Anterior cingulate cortex (tissue), 58 donors: ENCODE measurements at places on chromosomes 3 and 15.

GRCh38 chr3:141875893-141876380, 506 bp upstream of the ATP1B3 start:
- DNase-seq: peak; percentile 78

DNA sequence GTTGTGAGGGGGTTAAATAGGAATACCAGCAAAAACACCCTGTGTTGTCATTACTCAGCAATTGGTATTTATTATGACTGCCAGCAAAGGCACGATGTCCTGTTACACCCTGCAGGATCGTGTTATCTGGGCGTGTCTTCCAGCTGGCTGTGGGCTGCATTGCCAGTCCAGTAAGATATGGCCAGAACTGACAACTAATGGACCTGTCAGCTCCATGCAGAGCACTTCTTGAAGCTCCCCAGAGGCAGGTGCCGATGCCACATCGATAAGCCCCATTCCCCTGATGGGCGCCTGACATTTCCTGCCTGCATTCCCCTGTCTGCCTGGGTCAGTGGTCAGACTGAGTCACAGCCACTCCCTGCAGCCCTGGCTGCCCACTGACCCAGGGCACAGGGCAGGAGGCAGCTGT, 79.7 kb upstream of the RASGRF1 start:
- no peak for DNase-seq

DNA sequence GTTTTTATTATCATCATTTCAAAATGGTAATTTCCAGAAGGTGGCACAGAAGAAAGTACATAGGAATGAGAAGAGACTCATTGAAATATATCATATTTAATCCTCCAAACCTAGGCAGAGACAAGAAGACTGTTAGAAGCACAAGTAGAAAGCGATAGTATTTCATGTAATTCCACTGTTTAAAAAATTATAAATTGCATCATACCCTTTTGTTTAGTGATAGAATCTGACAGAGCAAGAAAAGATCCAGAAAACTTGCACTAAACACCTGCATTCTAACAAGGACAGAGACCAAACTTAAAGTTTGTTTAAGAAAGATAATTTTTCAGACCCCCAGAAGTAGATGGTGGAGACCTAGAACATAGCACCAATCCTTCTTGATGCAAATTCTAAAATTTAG, 56.9 kb upstream of the CD96 start:
- no peak for DNase-seq

DNA sequence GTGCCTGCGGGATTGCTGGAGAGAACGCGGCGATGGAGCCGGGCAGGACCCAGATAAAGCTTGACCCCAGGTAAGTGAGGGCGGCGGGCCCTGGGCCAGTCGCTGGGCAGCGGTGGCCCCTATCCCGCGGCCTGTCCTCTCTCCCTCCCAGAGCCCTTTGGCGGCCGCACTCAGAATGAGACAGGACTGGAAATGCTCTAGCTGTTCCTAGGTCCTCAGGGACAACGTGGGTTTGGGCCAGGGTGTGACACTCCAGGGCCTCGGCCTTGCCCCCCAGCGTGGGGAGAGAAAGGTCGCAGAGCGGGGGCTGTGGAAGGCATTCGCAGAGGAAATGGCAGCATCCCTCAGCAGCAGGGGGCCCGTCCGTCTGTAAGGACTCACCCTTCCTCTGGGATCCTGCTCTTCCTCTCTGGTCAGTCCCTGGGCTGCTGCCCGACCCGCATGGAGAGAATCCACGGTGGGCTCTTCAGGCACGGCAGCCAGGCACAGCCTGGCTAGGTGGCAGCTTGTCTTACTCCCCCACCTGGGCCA, 412 bp downstream of the SLC51A start:
- DNase-seq: no peak

DNA sequence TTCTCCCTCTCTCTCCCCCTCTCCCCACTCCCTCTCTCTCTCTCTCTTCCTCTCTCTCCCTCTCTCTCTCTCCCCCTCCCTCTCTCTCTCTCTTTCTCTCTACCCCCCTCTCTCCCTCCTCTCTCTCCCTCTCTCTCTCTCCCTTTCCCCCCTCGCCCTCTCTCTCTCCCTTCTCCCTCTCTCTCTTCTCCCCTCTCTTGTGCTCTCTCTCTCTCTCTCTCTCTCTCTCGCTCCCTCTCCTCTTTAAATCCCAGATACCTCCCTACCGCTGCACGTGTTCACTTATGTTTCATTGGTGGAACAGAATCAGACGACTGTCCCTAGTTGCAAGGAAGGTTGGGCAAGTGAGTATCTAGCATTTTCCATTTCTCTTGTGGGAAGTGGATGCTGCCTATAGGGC, 166.5 kb downstream of the EBLN2 start:
- DNase-seq: no peak

DNA sequence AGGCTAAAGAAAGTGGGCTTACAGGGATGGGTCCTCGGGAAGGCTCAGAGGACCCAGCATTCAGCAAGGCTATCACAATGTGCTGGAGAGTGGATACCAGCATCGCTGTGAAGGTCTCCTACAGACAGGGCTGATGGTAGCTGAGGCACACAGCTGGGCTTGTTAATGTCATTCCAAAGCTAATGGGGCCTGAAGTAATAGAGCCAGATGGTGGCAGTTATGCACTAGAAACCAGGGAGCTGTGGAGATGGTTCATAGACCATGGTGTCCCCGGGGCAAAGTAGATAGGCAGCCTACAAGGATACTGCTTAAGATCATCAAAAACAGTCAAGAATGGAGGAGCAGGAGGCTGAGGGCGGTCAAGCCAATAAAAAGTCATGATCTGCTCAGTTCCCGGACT, 24.8 kb upstream of the BOC start:
- DNase-seq: no peak

DNA sequence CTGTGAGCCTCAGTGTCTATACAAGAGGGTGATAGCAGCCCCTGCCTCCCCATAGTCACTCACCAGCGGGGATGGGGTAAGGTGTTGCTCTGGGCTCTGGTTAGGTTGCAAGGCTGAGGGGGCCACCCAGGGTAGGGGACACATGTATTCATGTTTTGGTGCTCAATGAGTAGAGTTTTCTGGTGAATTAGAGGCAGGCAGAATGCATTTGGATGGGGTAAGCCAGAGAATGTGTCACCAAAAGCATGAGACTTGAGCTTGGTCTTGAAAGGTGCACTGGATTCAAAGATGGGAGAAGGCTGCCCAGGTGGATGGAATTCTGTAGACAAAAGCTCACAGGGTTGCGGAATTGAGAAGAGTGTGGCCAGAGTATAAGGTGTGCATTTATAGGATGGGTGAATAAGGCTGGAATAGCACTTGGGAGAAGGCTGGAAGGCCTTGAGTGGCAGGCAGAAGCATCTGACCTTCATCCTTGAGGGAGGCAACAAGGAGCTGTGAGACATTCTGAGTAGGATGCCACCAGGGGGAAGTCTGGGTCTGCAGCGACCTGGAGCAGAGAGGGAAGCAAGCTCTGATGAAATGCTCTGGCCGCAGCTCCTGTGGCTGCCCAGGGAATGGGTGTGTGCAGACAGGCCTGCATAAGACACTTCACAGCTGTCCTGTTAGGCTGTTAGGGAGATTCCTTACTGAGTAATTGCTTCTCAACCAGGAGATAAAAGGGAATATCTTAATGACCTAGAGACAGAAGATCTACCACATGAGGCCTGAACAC, 149.6 kb downstream of the CHDH start:
- DNase-seq: no peak

DNA sequence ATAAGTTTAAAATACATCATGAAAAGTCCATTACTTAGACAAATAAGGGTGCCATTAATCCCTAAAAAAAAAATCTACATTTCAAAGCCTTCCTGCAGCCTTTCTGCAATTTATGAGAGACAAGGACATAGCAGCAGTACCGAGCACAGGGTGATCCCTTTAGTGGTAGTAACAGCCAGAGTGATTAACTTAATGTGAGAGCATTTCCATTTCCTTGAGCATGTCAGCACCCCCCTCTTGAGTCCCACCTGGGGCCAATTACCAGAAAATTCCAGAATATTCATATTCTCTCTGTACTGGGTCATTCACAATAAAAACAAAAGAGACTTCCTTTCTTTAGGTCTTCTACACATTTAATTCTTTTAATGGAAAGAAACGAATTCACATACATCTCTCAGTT, 546.9 kb upstream of the CCDC54 start:
- no peak for DNase-seq

DNA sequence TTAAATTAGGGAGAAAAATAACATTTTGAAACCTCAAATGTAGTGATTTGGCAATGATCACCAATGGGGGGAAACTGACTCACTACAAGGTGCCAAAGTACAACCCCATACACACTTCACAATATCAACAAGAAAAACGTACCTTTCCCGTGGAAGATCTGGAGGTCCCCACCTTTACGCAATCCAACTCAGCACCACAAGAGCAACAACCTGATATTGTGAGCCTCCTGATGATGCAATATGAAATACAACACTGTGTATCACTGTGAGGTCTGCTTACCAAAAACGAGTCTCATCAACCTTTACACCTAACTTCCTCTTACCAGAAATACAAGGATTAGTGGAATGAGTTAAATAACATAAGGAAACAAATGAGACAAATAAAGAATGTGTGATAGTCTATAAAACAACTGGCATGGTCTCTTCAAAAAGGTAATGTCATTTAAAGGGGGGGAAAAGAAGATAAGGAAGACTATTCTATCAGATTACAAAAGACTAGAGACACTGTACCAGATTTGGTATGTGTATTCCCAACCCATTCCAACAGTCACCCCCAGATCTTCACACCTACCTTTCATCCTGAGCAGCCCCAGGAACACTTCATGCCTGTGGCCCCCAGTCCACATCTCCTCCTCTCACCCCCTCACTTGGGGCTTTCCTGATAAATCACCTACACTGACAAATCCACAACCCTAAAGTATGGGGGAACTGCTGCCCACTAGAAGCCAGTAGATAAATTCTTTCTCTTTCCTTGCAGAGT, 27.7 kb downstream of the DLG1 start:
- DNase-seq: no peak

GRCh38 chr3:108602249-108602934, 12.9 kb downstream of the DZIP3 start:
- no peak for DNase-seq

DNA sequence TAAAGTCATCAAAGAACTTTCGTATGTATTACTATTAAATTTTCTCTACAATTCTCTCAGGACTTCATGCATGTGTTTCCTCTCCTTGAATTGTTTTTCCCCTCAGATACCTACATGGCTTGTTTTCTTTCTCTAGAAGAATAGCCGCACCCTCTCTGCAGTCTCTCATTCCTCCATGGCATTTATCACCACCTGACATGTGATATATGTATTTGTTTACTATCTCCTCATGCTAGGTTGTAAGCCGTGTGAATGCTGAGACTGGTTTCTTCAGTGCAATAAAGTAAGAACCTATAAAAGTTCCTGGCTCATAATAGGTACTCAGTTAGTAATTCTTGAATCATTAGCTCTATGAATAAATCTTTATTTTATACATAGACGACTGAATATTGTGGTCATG, 149.2 kb downstream of the CNTN4 start:
- no peak for DNase-seq

DNA sequence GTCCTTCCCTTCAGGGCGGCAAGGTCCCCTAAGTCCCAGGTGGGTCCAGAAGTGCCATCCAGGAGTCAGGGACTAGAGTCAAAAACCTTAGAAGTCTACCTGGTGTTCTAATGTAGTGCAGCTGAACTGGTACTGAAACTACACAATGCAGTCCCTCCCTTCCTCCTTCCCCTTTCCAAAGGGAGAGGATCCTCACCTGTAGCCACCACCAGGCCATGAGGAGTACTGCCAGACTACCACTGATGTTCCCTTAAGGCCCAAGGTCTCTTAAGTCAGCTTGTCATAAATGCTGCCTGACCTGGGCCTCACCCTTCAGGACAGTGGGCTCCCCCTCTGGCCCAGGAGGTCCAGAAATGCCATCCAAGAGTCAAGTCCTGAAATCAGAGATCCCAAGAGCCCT, 98.9 kb downstream of the ULK4 start:
- DNase-seq: no peak

- no peak for DNase-seq
Observed at GRCh38 chr3:49716169-49716568, 3.3 kb downstream of the AMIGO3 start.

- no peak for DNase-seq
Observed at GRCh38 chr15:45641999-45642932, 7.4 kb downstream of the SQOR start.

DNA sequence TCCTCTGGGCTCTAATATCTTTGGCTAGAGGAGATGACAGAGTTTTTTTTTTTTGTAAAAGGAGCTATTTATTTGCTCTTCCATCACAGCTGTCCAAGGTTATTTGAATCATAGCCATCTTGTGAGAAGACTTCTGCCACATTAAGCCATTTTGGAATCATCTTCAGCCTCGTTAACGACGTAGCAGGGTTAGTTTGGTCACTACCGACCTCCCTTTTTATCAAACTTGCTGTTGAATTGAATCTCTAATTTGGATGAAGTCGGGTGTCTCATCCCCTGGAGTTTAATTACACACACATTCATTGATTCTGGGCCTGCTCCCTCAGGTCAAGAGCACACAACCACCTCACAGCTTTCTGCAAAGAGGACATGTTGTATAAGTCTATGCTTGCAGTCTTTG, 238.7 kb downstream of the CPNE4 start:
- no peak for DNase-seq

DNA sequence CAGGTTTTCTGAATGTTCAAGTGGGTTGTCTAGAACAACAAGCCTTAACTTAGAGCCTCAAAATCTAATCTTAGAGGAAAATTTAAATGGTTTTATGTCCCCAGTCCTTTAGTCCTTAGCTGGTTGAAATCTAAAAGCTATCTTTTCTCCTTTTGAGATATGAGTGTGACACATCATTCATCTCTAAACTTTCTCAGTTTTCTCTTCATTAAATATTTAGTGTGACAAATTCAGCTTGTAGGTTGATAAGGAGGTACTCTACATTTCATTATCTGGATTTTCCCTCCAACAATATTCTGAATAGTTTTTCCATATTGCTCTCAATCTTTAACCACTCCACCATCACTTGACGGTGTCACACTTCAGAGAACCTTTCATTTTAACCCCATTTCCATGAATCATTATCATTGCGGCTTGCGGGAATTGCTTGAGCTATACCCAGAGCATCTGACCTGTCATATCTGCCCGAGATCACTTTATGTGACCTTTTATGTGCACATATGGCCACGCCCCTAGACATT, 16.1 kb upstream of the ATP8B4 start:
- no peak for DNase-seq

DNA sequence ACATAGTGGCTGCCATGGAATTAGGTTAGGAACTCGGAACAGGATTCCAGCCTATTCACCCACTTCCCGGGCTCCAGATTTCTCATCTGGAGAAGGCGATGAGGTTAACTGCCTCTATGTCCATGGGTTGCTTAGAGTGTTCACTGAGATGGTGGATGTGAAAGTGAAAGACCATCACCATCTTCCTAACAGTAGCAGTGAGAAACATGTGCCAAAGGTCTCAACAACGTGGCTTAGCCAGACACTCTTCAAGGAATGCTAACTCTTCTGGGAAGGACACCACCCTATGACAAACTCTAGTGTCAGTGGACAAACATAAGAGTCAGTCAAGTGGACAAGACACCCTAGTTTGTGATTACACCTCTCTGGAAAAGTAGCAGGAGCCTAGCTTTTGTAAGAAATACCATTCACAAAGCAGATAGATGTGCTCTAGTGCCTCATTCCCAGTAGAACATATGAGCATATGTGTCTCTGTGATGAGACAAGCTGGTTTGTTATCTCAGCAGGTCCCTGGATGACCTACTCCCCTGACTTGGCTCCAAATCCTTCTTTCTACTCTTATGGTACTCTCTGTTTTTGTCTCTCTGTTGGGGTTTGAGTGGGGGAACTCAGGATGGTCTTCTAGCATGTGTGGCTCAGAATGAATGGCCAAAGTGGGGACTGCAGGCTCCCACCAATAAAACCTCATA, 210.2 kb upstream of the WNT5A start:
- DNase-seq: no peak

- DNase-seq: no peak
Observed at GRCh38 chr15:38598749-38599148, 34.1 kb upstream of the RASGRP1 start.
